NCI-H345 (cell line): ENCODE measurements at places on chromosomes 1 and 21.
A peak's percentile ranks its signal among the peaks of the same experiment; 100 is the strongest.

DNA sequence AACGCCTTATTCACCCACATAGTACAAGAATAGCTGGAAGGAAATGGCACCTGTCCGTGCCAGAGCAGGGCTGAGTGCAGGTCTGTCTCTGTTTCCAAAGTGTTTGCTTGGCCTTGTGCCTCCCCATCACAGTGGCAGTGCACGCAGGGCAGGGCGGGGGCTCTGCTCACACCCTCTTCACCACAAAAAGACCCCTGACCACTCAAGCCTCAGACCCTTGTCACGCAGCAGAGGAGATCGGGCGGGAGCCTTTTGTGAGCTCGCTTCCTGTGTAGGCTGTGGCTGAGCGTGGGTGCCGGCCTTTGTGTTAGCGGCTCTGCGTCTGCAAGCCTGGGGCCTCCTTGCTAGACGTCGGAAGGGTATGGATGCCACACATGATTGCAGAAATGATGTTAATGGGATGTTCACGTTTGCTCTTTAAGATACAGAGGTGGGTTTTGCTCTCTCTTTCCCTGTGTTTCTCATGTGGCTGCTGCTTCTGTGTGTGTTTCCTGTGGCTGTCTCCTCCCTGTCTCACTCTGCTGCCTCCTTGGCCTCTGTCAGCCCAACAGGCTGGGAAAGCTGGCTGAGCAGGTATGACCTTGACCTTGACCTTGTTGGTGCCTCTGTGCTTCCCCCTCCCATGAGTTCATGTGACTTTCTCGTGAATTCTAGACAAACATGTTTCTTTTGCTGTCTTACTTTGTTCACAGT is 45.4 kb downstream of the S100B start:
- DNase-seq = no peak

DNA sequence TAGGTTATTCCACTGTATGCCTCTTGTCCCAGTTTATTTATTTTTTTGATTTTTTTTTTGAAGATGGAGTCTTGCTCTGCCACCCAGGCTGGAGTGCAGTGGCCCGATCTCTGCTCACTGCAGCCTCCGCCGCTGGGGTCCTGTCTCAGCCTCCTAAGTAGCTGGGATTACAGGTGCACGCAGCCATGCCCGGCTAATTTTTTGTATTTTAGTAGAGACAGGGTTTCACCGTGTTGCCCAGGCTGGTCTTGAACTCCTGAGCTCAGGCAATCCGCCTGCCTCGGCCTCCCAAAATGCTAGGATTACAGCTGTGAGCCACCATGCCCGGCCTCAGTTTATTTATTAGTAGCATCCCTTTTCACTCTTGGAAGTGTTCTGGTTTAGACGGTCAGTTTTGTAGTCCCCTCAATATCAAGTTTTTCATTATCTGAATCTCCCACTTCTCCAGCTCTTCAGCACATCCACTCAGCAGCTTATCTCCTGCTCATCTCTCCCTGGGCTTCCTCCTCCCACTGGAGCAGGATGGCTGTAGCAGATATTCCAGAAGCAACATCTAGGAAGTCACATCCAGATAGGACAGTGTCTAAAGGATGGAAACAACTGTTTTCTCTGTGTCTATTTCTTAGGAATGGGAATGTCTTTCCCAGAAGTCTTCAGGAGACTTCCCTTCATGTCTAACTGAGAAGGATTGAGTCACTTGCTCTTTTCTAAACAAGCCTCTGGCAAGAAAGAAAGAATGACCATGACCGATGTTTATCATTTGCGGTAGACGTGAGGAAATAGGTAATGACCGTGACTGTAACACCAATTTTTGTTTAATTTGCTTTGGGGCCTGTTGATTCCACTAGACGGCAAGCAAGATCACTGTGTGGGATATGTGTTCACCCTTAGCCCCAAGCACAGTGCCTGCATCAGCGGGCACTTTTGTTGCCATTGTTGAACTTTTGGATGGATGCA is 14.4 kb downstream of the CCDC190 start:
- no peak for DNase-seq

GRCh38 chr1:25550683-25551310 is 7.4 kb downstream of the LDLRAP1 start:
- no peak for DNase-seq

- DNase-seq = no peak
These were observed 204.6 kb upstream of the C21orf91 start for GRCh38 chr21:18023711-18024110.

GRCh38 chr1:160095382-160096105 is 2.9 kb downstream of the IGSF8 start:
- DNase-seq = no peak

- DNase-seq = no peak
These were observed 45.7 kb downstream of the ACOT7 start for GRCh38 chr1:6347641-6348487.

GRCh38 chr1:107225706-107226105 is 84.9 kb downstream of the NTNG1 start:
- DNase-seq = peak; percentile 56

DNA sequence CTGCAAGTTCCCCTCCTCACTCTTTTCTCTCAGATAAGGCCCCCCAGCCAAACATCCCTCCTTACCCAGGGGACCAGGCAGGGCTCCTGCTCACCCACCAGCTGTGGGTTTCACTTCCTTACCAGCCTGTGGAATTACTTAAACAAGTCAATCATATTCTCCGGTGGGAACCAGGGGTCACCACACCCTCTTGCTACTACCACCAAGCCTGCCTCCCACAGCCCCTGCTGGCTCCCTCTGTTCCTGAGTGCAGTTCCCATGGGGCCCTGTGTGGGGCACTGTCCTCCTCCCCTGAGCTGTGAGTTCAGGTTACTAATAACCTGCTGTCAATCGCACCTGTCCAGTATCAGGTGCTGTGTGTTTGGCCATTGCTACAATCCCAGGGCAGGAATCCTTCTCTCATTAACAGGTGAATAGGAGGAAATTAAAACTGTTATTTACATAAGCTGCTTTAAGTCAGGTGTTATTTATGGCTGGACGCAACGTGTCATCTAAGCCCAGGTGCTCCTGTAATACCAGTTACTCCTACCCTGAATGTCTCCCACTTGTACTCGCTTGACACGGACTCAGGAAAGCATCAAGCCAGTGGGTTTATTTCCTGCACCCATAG is 53.1 kb upstream of the LBR start:
- DNase-seq = peak; percentile 73

- no peak for DNase-seq
These were observed 23.3 kb downstream of the HSPG2 start for GRCh38 chr1:21913763-21914162.

GRCh38 chr1:14328685-14329084 is 269.8 kb upstream of the KAZN start:
- no peak for DNase-seq

GRCh38 chr1:217602380-217602779 is 28.5 kb downstream of the GPATCH2 start:
- DNase-seq = no peak

GRCh38 chr1:231353086-231353485 is 15.0 kb downstream of the SPRTN start:
- DNase-seq = no peak

DNA sequence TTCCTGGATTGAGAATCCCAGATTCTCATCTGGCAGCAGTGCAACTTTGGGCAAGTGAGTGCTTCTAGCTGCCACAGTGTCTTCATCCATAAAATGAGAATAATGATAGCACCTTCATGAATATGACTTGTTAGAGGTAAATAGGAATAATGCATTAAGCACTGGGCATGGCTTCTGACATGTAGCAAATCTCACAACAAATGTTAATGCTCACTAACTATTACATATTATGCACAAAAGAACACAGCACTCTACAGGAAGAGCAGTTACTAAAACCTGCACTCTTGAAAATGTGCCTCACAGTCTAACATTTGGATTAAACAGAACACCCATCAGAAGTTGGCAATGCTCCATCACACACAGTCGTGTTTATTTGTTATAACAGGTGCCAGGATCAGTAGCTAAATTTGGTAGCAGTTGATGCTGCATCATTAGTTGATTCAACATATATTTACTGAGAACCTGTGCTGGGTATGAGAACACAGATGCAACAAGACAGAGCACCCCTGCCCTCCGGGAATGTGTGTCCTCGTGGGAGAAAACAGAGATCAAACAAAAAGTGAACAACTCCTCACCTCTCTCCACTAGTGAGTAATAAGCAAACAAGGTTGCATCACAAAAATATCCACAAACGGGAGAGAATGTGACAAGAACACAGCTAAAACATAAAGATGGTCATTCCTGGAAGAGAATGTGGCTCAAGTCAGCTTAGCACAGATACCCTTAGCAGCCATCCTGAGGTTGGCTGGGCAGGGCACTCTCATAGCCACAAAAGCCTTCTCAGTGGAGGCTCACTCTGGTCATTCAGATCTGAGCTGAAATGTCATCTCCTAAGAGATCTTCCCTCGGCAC is 26.2 kb upstream of the LBR start:
- DNase-seq = peak; percentile 93

GRCh38 chr21:31334648-31335121 is 9.4 kb downstream of the TIAM1 start:
- peak; percentile 87 for DNase-seq

DNA sequence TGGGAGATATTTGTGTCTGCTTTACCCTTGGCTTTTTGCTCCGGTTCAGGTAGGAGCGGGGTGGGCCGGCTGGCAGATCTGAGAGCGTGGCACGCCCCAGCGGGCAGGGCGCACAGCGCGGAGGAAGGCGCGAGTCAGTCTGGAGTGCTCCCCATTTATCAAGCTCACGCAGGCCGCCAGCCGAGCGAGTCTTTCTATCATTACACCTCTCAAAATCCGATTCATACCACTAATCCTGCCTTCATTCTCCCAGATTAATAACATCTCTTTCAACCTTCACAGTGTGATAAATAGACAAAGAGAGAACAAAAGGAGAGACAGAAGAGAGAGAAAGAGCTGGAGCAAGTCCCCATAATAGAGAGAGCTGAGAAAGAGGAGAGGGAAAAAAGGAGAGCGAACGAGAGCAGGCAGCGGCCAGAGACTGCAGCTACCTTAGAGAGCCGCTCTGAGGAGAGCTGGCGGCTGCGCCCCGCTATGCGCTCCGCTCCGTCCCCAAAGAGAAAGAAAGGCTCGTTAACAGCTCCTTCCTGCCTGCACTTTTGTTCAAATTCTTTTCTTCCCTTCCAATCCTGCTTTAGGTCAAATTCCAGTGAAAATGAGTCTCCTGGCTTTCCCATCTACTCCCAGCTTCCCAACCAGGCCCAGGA is 48.0 kb downstream of the DMAP1 start:
- no peak for DNase-seq
